Liver (tissue), 10 donors: ENCODE measurements at places on chromosomes 1 and 21. TPM values are rescaled to one million over a fixed set of nuclear protein-coding genes. Genes with fewer than 3 reads are reported as not detected.

- DNase-seq: no peak
- H3K4me1 ChIP-seq: peaks cover 8% of the 10 kb centered on the region
Measured at GRCh38 chr1:224339442-224340033, 9.6 kb upstream of the NVL start.

DNA sequence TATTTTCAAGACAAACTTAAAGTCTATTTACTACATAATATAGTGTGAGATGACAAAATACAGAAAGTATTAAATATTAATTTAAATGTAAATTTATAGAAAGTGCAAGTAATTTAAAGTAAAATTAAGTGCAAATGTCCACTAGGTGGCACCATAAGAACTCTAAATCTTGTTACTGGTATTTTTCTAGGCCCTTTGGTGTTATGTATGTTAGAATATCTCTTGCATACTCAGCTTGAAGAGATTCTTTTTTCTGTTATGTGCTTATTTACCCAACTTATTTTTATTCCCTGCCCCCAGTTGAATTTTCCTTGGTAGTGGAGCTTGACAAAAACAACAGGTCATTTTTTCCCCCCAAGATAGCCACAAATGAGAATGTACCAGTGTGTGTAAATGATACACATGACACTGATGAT is 71.5 kb downstream of the RPS6KC1 start:
- DNase-seq: no peak
- peaks cover 3% of the 10 kb centered on the region for H3K4me1 ChIP-seq
- H3K27me3 ChIP-seq: no peaks in the 10 kb centered on the region

DNA sequence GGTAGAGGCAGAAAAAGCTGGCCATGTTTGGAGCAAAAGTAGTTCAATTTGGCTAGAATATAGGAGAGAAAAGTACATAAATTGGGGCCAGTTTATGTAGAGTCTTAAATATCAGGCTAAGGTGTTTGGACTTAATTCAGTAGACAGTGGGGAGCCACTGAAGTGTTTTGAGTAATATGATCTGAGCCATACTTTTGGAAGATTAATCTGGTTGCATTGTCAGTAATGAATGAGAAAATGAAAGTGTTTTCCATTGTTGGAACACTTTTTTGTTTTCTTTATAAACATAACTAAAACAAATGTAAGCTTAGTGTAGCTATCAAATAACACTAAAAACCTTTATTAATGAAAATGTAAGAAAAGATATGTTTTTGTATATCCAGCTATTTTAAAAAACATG is 42.1 kb downstream of the POU2F1 start:
- H3K36me3 ChIP-seq: no peaks in the 10 kb centered on the region
- H3K4me1 ChIP-seq: peaks cover 8% of the 10 kb centered on the region
- H3K4me3 ChIP-seq: no peak overlapping the region
- no peak overlapping the region for H3K27ac ChIP-seq

GRCh38 chr1:109385417-109385816 is 12.3 kb downstream of the SORT1 start:
- no peaks in the 10 kb centered on the region for H3K27me3 ChIP-seq
- H3K4me1 ChIP-seq: no peaks in the 10 kb centered on the region
- no peak overlapping the region for H3K27ac ChIP-seq
- no peak overlapping the region for H3K4me3 ChIP-seq
- no peaks in the 10 kb centered on the region for H3K36me3 ChIP-seq
- no peak for DNase-seq

GRCh38 chr1:239457491-239458143 is 71.2 kb downstream of the CHRM3 start:
- no peak for DNase-seq
- no peak overlapping the region for H3K27ac ChIP-seq
- no peaks in the 10 kb centered on the region for H3K27me3 ChIP-seq
- H3K4me3 ChIP-seq: no peak overlapping the region

- no peaks in the 10 kb centered on the region for H3K4me1 ChIP-seq
- H3K27me3 ChIP-seq: no peaks in the 10 kb centered on the region
Measured at GRCh38 chr1:87759421-87760087, 430.9 kb downstream of the LMO4 start.

DNA sequence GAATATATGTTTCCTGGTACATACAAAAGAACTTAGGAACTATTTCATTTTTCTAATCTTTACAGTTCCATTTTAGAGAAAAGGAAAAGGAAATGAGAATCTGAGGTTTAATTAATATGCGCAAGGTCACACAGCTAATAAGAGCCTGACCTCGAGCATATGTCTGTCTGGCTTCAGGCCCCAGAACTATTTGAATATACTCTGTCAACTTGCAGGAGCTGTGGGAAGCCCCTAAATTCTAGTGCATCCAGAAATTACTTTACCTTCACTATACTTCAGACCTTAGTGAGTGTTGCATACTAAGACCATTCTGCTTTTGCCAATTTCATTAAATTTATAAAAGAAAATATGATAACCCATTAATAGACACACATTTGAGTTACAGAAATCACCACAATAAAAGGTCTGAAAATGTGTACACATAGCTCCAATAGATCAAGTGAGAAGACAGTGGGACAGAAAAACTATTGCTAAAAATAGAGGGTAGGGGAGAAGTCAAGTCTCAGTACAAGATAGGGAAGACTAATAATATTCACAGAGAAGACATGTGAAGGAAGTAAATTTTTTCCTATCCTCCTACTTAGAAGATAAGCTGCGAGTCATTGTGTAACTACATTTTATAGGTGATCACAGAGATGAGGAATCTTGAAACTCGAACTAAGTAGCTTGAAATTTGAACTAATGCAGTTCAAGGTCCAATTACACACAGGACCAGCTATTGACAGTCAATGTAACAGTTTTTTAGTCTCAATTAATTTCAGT is 3.8 kb downstream of the RGS13 start:
- H3K4me3 ChIP-seq: no peak overlapping the region
- H3K4me1 ChIP-seq: no peaks in the 10 kb centered on the region
- H3K27ac ChIP-seq: no peak overlapping the region
- H3K36me3 ChIP-seq: no peaks in the 10 kb centered on the region
- no peaks in the 10 kb centered on the region for H3K27me3 ChIP-seq

DNA sequence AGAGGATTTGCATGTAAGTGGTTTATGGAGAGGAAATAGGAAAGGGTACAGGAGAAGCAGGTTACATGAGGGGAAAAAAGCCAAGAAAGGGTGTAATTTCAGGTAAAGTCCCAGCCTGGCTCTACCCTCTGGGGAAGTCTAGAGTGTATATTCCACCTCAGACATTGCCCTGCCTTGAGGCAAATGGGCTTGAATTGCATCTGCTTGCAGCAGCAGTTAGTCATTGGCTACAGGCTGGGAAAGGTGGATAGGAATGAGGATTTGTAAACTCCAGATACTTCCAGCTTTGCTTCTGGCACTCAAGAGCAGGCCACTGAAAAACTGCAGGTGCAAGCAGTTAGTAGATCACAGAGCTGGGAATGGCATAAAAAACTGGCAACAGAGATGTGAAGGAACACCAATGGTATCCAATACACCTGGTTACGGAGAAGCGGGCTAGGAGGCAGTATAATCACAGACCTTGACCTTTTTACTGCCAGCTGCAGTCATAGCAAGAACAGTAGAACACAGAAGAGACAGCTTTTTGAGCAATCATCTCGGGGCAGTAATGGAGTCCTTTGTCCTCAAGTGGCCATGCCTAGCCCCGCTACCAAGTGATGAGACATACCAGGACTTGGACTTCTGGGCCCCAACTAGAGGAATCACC is 226.9 kb upstream of the NRIP1 start:
- H3K27ac ChIP-seq: no peak overlapping the region
- H3K4me1 ChIP-seq: no peaks in the 10 kb centered on the region
- no peaks in the 10 kb centered on the region for H3K36me3 ChIP-seq
- H3K27me3 ChIP-seq: no peaks in the 10 kb centered on the region
- no peak overlapping the region for H3K4me3 ChIP-seq

DNA sequence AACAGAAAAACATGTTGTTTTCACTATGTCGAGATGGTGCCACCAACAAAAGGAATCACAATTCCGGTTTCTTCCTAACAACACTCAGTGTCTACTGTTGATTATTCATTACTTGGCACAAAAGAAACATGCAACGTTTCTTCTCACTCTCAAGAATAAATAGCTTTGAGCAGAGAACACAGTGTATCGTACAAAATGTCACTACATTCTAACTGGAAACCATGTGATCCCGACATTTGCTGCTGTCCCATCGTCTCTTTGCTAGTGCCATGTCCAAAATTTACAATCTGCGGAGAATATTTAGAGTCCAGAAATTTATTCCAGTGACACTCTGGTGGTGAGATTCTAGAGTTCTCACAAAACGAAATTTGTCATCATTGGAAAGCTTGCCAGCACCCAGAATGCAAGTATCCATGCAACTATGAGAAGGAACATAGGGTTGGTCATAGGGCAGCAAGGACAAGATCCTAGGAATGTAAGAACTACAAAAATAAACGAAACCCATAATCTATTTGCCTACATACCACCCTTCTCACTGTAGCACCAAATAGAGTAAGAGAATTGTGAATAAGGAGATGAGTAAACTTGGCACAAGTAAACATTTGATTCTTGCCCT is 505.1 kb downstream of the LTN1 start:
- H3K4me3 ChIP-seq: no peak overlapping the region
- peaks cover 6% of the 10 kb centered on the region for H3K4me1 ChIP-seq
- H3K27me3 ChIP-seq: no peaks in the 10 kb centered on the region
- no peaks in the 10 kb centered on the region for H3K36me3 ChIP-seq

DNA sequence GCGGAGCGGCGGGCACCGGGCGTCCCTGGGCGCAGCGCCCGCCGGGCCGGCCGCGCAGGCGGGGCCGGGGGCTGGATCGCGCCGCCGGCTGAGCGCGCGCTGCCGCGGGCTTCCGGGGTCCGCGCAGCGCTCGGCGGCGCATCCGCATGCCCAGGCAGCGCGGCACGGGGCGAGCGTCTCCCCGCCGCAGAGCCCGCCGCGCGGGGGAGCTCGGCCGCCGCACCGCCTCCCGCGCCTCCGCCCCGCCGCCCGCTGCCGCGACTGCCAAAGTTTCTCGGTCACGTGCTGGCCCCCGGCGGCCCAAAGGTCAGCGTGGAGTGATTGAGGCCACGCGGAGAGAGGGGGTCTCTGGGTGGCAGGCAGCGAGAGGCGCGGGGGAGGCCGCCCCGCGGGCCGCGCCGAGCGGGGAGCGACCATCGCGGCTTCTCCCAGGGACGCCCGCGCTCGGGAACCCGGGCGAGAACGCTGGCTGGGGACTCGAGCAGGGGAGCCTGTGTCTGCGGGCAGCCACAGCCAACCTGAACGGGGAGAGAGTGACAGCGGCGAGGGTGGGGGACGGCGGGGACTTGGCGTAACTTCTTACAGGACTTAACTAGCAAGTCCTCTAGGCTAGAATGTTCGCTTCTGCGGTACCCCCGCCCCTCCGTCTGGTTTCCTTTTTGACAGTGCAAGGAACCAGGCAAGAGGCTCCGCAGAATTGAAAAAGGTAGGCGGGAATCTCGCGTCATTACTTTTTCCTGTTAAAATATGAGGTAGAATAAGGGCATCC is at the start of gene ILDR2:
ILDR2 (minus strand) TSS at position 180 of the 769 bp plus-strand sequence. CDS start 272 bp downstream, outside the sequence.
- peak within 1 kb of the TSS; percentile 63 for H3K27ac ChIP-seq
- peak; percentile 45 for DNase-seq
- no peaks in the 10 kb centered on the region for H3K27me3 ChIP-seq
- no peaks in the 10 kb centered on the region for H3K36me3 ChIP-seq
- peaks cover 5% of the 10 kb centered on the region for H3K4me1 ChIP-seq

DNA sequence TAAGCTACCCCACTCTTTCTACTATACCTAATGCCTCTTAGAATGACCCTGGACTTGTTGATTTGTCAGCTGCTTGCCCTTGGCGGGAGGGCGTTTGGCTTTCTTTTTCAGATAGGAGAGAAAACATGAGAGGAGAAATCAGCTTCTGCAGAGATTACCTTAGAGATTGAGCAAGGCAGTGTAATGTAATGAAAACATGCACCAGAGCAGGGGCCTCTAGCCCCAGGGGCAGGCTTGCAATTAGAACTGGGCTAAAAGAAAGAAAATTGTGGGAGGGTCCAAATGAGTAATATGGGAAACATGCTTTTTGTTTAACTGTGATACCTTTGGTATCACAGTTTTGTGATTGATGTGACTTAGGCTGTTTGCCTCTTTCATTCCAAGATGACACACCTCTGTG is 89.7 kb downstream of the PBX1 start:
- DNase-seq: no peak
- H3K4me1 ChIP-seq: no peaks in the 10 kb centered on the region
- no peak overlapping the region for H3K4me3 ChIP-seq
- no peak overlapping the region for H3K27ac ChIP-seq
- H3K27me3 ChIP-seq: no peaks in the 10 kb centered on the region

DNA sequence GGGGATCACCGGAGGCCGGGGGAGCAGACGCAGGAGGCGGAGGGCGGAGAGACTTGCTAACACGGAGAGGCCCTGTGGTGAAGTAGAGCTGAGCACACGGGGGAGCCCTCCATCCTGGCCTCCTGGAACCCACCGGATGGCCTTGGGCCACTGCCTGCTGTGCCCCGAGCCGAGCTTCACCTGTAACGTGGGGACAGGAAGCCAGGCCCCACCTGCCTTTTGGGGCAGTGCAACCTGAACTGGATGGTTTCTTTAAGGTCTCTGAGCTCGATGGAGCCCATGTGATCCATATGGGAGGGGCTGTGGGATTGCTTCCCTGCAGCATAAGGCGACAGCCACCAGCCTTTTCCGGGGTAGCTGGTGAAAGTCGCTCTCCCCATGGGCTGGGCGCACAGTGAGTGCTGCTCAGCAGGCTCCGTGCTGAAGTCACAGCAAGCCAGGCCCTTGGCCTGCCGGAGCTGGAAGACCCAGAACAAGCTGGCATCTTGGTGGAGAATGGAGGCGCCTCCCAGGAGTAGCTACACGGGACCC is 35.8 kb downstream of the TFF3 start:
- H3K4me1 ChIP-seq: peaks cover 1% of the 10 kb centered on the region
- no peak for DNase-seq
- H3K27me3 ChIP-seq: no peaks in the 10 kb centered on the region
- H3K4me3 ChIP-seq: no peak overlapping the region

DNA sequence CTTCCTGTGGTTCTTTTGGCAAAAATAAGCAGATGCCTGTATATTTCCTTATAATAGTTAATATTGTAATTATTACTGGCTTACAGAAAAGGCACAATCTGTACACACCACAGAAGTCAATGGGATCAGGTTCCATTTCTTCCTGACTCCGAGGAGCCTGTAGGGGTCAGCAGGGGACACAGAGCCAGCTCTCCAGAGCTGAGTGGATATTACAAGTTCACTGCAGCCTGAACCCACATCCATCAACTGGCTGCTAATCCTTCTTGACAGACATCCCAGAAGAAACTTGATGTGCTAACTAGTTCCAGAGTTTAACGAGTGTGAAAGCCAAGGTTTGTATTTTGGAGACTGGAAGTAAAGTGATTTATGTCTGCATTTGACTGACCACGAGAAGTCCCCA is 203.8 kb downstream of the LMX1A start:
- H3K36me3 ChIP-seq: no peaks in the 10 kb centered on the region
- H3K4me1 ChIP-seq: peaks cover 3% of the 10 kb centered on the region
- DNase-seq: no peak
- H3K4me3 ChIP-seq: no peak overlapping the region

Gene C1QA
- total RNA-seq: 113 TPM

Gene DTL
- 17.9 TPM for total RNA-seq

Gene ARHGEF10L
- total RNA-seq: 169 TPM

Gene FUBP1
- 77.1 TPM for total RNA-seq

Gene FCER1A
- total RNA-seq: 3.5 TPM

Gene GABRD
- total RNA-seq: not detected

Gene SIPA1L2
- 18.5 TPM for total RNA-seq

Gene SEMA6C
- total RNA-seq: 1.4 TPM

Gene ACAP3
- total RNA-seq: 24.8 TPM
